ENCODE measurements at places on chromosomes 7 and 10.

GRCh38 chr7:100369105-100369504 is 4.2 kb upstream of the PILRA start:
- peak; percentile 54 for DNase-seq

- no peak for DNase-seq
These were observed 202.8 kb downstream of the BMPER start for GRCh38 chr7:34108165-34108564.

DNA sequence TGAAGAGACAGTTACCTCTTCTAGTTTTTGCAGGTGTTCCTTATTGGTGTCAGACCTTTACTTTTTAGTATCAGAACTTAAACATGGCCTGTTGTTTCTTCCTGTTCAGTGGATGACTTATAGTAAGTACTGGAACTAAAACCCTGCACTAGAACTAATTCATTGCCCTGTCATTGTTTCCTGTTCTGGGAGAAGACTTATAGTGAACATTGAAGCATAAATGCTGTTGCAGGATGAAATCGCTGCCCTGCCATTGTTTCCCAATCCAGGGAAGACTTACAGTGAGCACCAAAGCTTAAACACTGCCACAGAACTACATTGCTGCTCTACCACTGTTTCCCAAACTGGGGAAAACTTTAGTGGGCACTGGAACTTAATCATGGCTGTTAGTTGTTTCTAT is 13.1 kb downstream of the IPMK start:
- no peak for DNase-seq

- DNase-seq: no peak
These were observed 7.6 kb downstream of the MMS19 start for GRCh38 chr10:97490592-97490991.

GRCh38 chr7:94912085-94912484 is 4.7 kb downstream of the PPP1R9A start:
- no peak for DNase-seq

GRCh38 chr10:267705-268104 is 132.4 kb downstream of the ZMYND11 start:
- no peak for DNase-seq

- DNase-seq: no peak
These were observed 201.1 kb downstream of the PPP1R3A start for GRCh38 chr7:113717739-113718138.
